Activated CD8-positive, alpha-beta T cell treated with anti-CD3 and anti-CD28 coated beads, Interleukin-2, amount 10 ng/mL, durations not matched to agents 7 days and 5 days (primary cell): ENCODE measurements at places on chromosomes 16 and 17.

DNA sequence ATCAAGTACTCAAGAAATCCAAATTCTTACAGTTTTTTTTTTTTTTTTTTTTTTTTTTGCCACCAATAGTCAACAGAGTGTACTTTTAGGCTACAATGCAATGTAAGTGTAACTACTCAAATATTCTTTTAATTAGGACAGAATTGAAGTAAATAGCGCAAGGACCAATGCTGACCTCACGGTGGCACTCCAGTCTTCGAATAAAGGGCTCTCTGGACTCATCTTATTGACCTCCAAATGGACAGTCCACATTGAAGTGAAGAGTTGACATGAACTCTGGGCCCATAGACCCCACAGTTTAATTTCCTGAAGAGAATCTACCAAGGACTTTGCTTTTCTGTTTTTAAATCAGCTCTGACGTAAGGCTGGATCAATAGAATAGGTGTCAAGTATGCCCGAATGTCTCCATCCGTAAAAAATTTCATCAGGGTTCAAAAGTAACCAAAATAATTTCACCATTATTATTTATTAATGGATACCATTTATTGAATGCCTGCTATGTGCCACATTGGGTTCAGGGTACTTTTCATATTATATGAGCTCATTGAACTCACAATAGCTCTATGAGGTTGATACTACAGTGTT is 7.3 kb upstream of the DDX52 start:
- DNase-seq: no peak

DNA sequence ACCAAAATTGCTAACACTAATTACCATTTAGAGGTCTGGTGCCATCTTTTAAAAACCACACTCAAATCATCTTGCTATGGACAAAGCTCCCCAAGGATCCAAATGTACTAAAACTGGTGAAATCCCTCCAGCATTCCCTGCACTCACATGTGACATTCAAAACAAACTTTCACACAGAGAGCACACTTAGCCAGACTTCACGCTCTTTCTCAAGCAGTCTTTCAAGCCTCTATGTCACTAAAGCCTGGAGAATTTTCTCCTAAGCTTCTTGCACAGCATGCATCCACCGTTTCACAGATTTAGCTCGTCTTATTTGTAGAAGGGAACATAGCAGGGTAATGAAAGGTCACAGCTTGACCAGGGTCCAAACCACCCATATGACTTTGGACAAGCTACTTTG is 19.3 kb downstream of the CMTM3 start:
- no peak for DNase-seq

- DNase-seq: no peak
These were observed 61.1 kb upstream of the CIBAR2 start for GRCh38 chr16:85173146-85173980.

DNA sequence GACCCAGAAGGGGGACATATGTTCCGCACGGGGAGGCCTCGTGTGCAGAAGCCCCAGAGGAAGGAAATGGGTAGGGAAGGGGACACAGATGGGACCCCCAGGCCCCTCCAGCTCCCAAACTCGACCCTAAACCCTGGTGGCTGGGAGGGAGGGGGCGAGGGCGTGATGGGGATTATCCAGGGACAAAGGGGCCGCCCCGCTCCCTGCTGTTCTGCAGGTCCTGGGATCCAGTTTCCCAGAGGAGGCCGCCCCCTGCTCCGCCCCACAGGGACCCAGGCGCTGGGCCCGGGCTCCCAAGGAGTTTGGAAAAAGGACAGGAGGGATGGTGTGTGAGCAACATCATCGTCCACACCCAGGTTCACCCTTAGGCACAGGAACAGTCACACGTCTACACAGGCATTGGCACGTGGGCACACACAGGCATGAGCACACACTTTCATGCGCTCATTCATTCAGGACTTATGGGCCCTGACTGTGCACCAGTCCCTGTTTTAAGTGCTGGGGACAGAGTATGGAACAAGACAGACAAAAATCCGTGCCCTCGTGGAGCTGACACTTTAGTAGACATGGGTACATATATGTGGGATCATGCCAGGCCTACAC is 12.8 kb upstream of the FBXL19 start:
- no peak for DNase-seq

DNA sequence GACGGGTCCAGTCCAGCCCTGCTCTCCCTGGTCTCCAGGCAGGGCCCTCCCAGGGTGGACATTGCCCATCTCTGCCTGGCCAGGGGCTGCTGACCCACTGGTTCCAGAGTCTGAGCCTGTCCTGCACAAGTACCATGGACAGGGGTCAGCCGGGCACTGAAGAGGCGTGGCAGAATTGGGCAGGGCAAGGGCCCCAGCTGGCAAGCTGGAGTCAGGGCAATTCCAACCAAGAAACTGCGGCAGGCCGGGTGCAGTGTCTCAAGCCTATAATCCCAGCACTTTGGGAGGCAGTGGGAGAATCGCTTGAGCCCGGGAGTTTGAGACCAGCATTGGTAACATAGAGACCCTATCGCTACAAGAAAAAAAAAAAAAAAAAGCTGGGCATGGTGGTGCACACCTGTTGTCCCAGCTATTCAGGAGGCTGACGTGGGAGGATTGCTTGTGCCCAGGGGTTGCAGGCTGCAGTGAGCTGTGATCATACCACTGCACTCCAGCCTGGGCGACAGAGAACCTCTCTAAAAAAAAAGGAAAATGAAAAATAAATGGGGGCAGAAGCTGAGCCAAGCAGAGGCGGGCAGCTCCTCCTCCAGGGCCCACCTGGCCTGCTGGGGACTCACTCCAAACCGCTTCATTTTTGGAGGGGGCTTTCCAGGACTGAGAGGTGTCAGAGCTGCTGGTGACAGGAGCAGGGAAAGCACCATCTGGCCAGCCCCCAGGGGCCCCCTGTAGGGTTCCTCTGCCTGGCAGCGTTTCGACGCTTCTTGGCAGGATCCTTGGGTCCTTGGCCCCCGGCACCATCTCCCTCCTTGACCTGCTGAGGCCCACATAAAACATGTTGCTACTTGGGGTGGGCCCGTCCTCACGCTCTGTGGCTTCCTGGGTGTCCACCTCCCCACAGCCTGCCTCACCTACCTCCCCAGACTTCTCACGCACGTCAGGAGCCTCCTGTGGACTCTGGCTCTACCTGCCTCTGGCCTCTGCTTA is 2.9 kb upstream of the MAFG start:
- no peak for DNase-seq

GRCh38 chr17:42680331-42680808 is 1.3 kb downstream of the CCR10 start:
- DNase-seq: no peak

DNA sequence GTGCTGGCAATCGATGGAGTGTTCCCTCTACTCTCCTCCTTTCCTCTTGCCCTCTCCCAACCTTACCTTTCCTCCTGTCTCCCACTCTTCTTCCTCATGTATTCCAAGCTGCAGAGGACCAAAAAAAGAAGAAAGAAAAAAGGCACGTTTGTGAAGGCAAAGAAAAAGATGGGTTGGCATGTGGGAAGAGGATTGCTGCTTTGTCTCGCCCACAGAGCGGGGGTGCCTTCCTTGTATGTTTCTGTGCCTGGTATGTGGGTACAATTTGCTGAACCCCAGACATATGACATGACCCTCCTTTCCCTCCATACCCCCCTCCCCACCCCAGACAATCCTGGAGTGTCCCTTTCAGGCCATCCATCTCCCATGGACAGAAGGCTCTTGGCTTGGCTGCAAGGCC is 13.1 kb upstream of the CTCF start:
- no peak for DNase-seq

DNA sequence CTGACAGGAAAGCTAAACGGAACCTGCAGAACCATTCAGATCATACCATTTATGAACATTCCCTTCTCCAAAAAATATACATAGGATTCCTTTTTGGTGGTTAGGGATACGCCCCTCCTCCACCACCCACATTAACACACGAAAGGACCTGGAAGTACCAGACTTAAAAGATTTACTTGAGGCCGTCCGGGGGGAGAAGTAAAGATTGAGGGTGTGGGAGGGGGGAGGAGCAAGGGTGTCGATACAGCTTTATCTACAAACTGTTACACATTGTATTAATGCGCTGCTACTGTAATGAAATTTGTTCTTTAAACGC is 537 bp downstream of the PALB2 start:
- DNase-seq: peak; percentile 30

- peak; percentile 31 for DNase-seq
These were observed 16.9 kb downstream of the DOC2B start for GRCh38 chr17:164303-165235.

DNA sequence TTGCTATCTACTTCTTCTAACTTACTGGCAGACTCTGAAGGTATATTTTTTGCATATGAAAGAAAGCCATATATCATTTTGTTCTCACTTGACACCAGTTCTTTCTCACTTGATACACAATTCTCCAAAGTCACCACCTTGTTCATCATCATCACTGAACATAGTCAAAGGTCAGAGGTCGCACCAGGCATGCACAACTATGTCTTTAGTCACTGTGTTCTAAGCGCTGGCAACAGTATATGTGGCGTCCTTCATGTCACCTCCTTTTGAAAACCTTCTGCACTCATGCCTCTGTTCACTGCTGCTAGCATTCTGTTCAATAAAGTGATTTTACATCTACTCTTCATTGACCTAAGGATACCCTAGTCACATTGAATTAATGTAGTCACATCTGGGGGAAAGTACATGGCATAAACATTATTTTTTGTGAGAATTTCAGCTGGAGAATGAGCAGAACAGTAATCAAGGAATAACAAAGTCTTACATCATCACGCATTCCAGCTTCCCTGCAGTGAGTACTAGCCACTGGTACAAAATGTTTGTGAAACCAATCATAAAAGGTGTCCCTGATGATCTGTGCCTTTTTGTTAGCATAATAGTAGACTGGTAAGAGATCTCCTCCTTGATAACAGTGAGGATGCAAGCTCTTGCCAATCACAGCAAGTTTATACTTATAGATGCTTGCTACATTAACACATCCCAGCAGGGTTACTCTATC is 20.5 kb upstream of the TBX4 start:
- no peak for DNase-seq

- DNase-seq: no peak
These were observed 6.8 kb upstream of the EVPLL start for GRCh38 chr17:18370761-18371160.

- no peak for DNase-seq
These were observed 54.8 kb downstream of the CDH13 start for GRCh38 chr16:82681592-82681991.

DNA sequence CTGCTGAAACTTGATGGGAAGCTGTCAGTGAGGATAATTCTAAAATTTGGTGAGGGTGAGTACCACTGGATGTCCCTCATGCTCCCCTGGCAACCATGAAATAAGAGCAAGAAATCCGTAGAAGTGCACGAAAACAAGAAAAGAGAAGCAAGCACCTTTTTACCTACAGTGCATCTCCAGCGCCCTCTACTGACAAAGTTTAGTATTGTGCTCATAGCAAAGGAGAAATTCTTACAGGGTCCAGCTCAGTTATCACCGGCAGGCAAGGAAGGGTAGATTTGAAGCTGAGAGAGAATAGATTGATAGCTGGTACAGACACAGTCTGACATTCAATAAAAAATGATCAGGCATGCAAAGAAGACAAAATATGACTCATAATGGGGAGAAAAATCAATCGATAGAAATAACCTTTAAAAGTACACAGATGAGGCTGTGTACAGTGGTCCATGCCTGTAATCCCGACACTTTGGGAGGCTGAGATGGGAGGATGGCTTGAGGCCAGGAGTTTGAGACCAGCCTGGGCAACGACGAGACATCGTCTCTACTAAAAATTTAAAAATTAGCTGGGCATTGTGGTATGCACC is 28.3 kb upstream of the TEX2 start:
- DNase-seq: peak; percentile 29

DNA sequence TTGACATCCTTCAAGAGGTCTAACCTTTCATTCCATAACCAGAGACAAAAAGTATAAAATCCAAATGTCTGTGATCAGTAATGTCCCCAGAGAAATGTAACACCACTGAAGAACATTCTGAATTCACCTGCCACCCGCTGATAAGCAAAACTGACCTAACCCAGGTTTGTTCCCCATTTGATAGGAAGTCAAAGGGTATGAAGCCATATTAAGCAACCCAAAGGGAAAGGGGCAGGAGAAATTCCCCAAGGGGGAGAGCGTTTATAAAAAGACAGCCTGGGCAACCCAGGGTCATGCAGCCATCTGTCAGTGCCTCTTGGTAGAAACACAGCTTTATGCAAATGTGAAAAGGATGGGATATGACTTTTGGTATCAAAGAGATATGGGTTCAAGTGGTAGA is 30.7 kb upstream of the PIK3R6 start:
- no peak for DNase-seq
